Vagina (tissue), 2 donors: ENCODE measurements at places on chromosomes 5 and 9. TPM values are rescaled to one million over a fixed set of nuclear protein-coding genes. Genes with fewer than 3 reads are reported as not detected.

Gene FAM169A
- total RNA-seq = 0.98 TPM

Gene PDZD2
- total RNA-seq = 42.7 TPM

Gene MCC
- 47.9 TPM for total RNA-seq

Gene TAL2
- not detected for total RNA-seq

Gene TMEM174
- total RNA-seq = not detected

Gene AFAP1L1
- total RNA-seq = 14.7 TPM

Gene AK8
- total RNA-seq = 0.25 TPM

Gene NME5
- total RNA-seq = not detected

Gene COL15A1
- total RNA-seq = 15.0 TPM

Gene ADGRD2
- total RNA-seq = 4.2 TPM

Gene THBS4
- total RNA-seq = 0.98 TPM

Gene RNF180
- 14.0 TPM for total RNA-seq

DNA sequence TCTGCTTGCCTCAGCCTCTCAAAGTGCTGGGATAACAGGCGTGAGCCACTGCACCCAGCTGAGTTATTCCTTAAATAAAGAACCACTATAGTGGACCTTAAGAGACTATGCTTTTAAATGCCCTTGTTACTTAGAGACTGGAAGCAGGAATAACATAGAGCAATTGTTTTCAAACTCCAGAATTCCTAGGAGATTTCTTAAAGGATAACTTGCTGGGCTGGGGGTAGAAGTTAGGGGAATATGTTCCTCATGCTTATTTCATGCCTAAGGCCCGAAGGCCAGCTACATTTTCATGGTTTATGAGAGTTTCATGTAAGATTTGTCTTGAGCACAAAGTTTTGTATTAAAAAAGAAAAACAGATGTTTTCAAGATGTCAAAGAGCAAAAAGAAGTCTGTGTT is 48.2 kb downstream of the CSNK1A1 start:
- DNase-seq = no peak

DNA sequence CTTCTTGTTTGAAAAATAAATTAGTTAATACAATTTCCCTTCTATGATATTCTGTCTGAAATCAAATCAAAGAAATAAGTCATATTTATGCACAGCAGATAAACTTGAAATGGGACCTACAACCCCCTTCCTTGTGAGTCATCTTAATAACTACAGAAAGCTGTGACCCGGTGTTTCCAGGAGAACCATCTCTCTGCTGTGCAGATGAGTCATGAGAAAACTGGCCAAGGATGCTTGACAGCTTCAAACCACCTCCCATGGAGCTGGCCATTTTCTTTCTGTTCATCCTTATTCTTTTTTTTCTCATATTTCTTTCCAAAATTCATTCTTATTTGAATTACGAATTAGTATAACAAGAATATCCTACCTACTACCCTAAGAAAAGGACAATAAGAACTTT is 43.4 kb upstream of the NR4A3 start:
- DNase-seq = no peak

DNA sequence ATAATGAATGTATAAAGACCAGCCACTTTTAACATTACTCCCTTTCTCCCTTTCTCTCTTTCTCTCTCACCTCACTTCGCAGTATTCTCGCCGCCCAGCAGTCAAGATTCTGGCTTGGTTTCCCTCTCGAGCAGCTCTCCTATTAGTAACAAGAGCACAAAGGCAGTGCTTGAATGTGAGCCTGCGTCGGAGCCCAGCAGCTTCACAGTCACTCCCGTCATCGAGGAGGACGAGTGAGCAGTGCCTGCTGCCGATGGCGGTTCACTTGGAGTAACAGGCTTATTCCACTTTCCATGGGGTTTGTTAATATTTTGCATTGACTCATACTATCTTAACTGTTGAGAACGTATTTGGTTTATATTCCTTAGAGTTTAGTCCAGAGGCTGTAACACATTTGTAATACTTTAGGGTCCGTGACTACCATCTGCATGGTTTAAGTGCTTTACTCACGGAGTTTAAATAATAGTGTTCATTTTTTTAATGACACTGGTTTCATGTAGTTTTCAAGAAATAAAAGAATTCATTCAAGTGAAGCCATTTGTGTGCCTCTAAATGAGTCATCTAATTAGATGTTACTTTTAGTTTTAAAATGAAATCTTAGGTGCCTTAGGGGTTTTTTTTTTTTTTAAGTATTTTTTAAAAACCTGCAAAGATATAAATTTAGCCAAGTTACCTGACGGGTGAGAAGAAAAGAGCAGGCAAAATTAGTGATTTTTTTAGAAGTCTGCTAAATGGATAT is 8.4 kb upstream of the DMRT3 start:
- no peak for DNase-seq

GRCh38 chr9:121266906-121267650 is 884 bp upstream of the GSN start:
- DNase-seq = no peak

DNA sequence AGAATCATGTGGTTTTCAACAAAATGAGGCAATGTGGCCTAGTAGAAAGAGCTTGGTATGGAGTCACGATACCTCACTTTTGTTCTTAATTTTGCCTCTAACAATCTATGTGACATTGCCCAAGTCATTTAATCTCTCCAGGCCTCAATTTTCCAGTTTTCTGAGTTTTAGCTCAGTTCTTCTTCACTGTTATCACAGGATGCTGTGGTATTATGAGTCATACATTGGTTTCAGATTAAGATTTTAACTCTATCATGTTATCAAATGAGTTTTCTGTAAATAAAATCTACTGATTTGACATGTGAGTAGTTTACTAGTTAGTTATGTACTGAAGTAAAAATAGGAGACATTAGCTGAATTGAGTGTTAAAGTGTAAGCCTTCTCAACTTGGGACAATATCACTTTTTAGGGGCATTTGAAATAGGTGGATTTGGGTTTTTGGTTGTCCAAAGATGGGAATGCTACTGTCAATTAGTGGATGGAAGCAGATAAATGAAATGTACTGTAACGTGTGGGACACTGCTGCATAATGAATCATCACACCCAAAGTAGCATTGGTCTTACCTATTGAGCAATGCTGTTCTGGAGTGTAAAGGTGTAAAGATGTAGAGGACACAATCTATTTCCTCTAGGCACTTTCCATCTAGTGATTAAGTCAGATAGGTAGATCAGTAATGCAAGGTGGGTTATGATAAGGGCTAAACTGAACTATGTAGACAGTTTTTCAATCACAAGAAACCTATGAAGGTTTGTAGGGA is 73.3 kb downstream of the NNT start:
- no peak for DNase-seq

- DNase-seq = no peak
Measured at GRCh38 chr9:73200694-73201452, 49.2 kb downstream of the ANXA1 start.

GRCh38 chr9:112162621-112163413 is 12.3 kb downstream of the SUSD1 start:
- DNase-seq = no peak

- DNase-seq = peak; percentile 61
Measured at GRCh38 chr9:112784020-112784785, 33.6 kb downstream of the SNX30 start.

DNA sequence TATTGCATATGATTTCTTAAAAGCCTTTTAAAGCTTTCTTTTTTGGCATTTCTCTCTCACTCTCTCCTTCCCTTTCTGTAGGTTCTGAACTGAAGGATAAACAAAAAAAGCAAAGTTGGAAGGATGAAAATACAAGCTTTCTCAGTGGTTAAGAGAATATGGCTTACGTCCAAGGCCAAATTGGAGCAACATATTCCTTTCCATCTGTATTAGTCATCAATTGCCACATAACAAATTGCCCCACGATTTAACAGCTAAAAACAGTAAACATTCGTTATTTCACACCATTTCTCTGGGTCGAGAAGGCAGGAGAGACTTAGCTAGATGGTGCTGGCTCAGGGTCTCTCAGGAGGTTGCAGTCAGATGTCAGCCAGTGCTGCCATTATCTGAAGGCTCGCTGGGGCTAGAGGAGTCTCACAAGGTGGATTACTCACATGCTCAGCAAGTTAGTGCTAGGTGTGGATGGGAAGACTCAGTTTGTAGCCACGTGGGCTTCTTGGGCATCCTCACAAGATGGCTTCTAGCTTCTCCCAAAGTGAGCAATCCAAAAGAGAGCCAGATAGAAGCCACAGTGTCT is 2.0 kb upstream of the ROR2 start:
- peak; percentile 81 for DNase-seq

GRCh38 chr5:112119508-112119907 is 299.6 kb downstream of the EPB41L4A start:
- DNase-seq = no peak

DNA sequence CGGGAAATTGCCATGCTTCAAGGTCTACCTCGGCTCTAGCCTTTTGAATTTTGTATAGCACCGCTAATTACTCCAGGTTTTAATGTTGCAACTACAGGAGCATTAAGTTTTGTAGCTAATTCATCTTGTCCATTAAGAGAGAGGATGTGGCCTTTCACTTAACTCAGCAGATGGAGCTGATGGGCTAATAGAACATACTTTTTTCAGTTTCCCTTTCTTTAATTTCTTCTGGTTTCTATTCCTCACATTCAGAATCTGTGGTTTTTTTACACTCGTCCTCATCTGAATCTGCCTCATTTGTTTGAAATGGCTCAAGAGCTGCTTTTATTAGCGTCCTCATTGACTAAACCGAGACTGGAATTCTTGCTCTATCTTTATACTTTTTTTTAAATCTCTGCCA is 2085.7 kb upstream of the C9orf72 start:
- DNase-seq = no peak

DNA sequence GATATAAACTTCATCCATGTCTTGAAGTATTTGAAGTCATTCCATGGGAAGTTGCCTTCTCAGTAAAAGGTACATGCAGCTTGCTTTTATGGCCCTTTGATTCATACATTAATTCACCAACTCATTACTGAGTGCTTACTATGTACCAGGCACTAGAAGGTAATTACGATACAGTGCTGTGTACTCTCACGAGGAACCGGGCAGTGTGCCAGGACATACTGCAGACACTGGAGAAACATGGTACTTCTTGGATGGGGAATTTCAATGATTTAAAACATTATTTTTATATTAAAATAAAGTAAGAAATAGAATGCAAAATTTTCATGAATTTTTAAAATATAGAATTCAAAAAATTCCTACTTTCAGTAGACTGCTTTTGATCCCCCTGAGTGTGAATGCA is 71.4 kb upstream of the WDR41 start:
- no peak for DNase-seq

DNA sequence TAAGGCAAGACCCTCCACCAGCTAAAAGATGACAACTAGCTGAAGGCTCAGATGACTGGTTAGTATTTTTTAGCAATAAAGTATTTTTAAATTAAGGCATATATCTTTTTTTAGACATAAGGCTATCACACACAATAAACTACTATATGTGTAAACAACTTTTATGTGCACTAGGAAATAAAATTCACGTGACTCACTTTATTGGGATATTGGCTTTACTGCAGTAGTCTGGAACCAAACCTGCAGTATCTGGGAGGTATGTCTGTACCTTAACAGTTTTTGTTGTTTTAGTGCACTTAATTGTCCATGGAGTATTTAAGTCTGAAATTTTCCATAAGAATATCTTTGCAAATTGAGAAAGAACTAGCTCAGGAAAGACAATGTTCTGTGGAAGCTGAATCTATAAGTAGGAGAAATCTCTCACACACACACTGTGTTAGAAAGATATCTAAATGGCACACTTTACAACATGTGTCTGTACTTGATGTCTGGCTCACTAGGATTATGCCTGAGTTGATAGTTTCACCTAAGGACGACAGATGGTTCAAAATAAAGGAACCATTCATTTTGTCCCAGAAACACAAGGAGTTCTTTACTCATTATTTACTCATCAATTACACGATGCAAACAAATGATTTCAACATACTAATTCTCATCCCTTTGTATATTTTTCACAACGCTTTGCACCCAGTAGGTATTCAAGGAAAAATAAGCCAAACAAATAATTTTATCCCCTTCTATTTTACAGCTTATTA is 4.6 kb downstream of the RAPGEF6 start:
- no peak for DNase-seq

- DNase-seq = no peak
Measured at GRCh38 chr9:36800455-36800854, 227.8 kb downstream of the MELK start.
